Stimulated activated CD4-positive, alpha-beta T cell treated with anti-CD3 and anti-CD28 coated beads, Interleukin-1b, Interleukin-23, amount 100 ng/mL, for 24 hours (primary cell): ENCODE measurements at places on chromosomes 11 and 22.

- no peak for DNase-seq
These were observed 9.4 kb downstream of the CCDC188 start for GRCh38 chr22:20141186-20142077.

DNA sequence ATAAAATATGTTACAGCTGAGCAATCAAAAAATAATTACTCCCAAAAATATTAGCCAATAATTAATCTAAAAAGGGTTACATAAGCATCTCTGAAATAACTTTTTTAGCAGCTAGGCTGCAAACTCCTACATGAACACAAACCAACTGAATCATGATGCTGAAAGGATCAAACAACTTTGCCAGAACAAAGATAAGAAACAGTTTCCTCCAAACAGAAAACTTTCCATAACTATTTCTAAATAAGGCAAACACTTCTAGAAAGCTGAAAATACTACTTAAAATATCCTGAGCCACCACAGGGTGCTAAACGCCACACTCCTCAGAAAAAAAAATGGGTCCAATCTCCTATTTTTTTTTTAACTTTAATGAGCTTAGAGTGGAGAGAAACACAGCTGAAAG is 68.6 kb upstream of the ARHGAP32 start:
- DNase-seq: no peak

DNA sequence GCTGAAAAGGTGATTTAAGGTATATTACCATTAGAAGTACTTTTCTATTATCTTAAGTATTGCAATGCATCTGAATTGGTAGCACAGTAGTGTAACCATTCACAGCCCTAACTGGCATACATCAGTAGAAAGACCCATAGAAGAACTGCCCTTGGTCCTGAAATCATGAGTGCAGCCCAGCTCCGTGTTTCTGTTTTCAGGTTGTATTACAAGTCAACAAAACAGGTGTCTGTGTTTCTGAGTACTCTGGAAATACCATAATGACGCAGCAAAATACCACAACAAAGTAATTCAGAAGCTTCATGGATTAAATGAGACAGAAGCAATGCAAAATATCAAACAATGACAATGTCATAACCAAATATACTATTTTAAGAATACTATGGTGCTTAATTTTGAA is 226.3 kb downstream of the OPCML start:
- DNase-seq: no peak

DNA sequence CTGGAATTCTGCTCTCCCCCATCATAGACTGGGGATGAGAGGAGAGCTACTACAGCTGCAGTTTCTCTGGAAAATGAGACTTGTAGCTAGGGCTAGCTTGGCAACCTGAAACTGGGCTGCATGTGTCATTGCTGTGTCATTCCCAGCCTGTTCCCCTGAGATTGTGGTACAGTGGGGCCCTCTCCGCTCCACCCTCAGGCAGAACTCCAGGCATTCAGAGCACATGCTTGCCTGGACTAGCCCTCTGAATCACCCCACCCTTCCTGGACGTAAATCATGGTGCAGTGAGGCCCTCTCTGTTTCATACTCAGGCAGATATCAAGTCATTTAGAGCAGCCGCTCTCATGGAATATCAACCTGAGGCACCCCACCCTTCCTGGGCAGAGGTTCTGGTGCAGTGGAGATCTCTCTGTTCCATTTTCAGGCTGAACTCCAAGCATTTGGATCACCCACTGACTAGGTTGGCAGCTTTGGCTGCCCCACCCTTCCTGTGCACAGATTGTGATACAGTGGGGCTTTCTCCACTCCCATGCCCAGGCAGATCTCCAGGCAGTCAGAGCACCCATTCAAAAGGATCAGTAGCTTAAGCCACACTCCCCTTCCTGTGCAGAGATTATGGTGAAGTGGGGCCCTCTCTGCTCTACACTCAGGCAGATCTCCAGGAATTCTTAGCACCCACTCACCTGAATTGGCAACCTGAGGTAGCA is 274.4 kb downstream of the C11orf87 start:
- DNase-seq: no peak

DNA sequence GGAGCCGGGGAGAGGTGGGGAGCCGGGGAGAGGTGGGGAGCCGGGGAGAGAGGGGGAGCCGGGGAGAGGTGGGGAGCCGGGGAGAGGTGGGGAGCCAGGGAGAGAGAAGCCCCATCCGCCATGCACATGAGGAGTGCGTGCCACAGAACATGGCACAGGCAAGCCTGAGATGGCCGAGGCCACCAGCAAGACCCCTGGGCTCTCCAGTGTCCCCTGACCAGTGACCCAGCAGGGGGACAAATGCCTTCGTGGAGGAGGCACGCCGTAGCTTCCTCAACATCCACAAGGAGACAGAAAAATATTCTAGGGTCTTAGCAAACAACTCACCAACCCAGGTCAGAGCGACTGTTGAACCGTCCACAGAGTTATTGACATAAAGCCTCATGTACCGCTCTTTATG is 618.8 kb downstream of the TBC1D22A start:
- no peak for DNase-seq

DNA sequence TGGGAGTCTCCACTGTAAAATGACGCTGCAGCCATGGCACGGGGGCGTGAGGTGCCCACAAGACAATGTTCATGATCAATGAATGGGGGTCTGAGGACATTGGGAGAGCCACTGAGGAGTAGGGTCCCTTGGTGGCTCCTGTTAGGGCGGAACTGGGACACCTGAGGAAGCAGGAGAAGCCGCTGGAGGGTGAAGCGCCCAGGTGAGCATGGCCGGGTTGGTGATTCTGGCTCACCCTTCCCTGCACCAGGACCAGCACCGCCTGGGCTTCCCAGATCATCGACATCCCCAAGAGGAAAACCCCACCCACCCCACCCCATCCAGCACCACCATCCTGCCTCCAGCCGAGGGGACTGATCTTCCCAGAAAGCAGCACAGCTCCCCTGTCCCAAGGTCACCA is 30.6 kb downstream of the SHANK2 start:
- no peak for DNase-seq

DNA sequence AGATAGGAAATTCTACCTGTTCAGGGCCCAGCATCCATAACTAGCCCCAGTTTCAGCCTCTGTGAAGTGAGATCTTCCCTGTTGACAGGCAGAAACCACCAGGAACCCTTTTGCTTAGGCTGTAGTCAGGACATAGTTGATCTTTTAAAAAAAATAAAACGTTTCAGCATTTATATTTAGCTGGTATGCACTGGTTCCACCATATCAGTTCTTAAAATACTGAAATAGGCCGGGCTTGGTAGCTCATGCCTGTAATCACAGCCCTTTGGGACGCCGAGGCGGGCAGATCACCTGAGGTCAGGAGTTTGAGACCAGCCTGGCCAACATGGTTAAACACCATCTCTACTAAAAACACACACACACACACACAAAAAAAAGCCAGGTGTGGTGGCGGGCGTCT is 35.3 kb downstream of the GALNT18 start:
- DNase-seq: no peak

GRCh38 chr11:63804259-63804658 is 9.0 kb upstream of the SPINDOC start:
- DNase-seq: no peak

GRCh38 chr11:22930816-22931594 is 70.7 kb upstream of the CCDC179 start:
- no peak for DNase-seq

- DNase-seq: no peak
These were observed 198.8 kb upstream of the SEZ6L start for GRCh38 chr22:25970374-25970911.

- DNase-seq: no peak
These were observed 942.3 kb downstream of the BRD1 start for GRCh38 chr22:48885271-48885918.

DNA sequence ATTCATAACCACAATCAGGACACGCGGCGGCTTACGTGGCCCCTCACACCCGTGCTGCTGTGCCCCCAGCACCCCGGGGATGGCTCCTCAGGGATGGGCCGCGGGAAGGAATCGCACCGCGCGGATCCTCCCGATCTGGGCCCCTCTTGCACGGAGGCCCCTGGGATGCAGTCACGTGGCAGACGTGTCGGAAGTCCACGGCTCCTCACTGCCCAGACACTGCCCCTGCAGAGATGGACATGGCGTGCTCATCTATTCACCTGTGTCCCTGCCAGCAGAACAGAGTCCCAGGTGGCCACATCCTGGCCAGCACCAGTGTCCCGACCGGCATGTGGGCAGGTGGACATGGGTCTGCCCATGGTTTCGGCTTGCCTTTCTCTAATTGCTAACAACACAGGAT is 12.8 kb downstream of the MOB2 start:
- no peak for DNase-seq

DNA sequence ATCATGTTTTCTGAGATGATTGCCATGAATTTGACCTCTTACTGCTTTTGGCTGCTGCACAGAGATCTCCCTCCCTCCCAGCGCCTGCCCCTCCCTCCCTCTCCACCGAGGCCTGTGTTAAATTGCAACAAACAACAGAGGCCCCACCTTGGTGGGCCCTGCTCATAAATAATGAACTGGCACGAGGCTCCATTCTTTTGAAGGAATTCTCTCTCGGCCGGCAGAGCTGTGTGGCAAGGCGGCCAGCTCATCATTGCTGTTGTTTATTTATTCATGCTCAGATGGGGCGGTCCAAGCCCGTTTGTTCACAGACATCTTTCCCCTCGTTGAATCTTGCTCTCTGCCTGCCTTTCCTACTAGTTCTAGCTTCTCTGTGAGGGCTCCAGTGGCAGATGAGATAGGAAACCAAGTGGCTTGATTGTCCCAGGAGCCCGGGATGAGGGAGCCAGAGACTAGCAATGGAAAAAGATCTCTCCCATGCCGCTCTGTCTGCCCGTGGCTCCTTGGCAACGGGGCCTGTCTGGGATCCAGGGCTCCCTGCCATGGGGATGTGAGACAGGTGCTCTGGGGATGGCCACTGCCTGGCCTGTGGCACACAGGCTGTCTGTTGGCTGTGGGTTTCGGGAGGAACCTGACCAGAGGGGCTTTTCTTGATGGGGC is 192.6 kb downstream of the DSCAML1 start:
- no peak for DNase-seq

DNA sequence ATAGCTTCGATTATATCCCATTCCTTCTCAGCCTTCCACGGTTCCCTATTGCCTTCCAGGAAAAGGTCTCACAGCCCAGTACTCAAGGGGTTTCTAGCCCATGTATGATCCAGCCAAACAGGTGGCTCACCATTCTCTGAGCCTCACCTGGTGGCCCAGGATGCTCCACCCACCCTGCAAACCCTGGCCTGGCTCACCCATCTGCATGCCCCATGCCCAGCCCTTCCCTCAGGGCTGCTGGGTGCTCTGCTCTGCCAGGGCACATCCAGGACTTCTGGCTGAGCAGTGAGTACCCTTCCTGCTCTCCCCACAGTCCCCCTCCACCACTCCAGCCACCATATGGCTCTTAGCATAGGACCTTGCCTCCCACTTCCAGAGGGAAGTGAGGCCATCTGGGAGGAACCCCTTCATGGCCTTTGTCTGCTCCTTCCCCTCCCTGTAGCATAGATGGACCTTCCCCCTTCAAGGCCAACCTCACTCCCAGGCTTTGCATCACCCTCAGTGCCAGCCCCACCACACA is 5.8 kb upstream of the RCOR2 start:
- DNase-seq: no peak

DNA sequence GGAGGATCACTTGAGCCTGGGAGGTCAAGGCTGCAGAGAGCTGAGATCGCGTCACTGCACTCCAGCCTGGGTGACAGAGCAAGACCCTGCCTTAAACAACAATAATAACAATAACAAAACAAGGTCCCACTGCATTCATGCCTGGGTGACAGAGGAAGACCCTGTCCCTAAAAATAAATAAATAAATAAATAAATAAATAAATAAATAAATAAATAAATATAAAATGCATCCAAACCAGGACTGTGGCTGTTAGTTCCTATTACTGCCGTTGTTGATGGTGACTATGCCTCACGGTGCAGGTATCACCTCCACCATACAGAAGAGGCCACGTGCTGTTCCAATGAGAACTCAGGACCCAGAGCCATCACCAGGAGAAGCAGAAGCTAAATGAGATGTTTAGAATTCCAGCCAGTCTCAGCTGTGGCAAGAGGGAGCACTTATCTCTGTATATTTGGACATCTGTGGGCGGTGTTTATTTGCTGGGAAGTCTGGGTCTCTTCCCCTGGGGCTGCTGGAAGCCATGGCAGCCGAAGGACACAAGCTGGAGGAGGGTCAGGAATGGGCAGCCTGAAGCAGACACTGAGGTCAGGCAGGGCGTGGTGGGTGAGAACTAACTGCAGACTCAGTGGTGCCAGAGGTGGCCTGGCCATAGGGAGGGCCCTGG is 21.6 kb downstream of the C11orf86 start:
- DNase-seq: no peak

GRCh38 chr11:19844806-19845205 is 132.2 kb downstream of the NAV2 start:
- no peak for DNase-seq

GRCh38 chr11:107307991-107308390 is 149.6 kb downstream of the CWF19L2 start:
- no peak for DNase-seq

- no peak for DNase-seq
These were observed 20.7 kb upstream of the PICK1 start for GRCh38 chr22:38036392-38037062.

DNA sequence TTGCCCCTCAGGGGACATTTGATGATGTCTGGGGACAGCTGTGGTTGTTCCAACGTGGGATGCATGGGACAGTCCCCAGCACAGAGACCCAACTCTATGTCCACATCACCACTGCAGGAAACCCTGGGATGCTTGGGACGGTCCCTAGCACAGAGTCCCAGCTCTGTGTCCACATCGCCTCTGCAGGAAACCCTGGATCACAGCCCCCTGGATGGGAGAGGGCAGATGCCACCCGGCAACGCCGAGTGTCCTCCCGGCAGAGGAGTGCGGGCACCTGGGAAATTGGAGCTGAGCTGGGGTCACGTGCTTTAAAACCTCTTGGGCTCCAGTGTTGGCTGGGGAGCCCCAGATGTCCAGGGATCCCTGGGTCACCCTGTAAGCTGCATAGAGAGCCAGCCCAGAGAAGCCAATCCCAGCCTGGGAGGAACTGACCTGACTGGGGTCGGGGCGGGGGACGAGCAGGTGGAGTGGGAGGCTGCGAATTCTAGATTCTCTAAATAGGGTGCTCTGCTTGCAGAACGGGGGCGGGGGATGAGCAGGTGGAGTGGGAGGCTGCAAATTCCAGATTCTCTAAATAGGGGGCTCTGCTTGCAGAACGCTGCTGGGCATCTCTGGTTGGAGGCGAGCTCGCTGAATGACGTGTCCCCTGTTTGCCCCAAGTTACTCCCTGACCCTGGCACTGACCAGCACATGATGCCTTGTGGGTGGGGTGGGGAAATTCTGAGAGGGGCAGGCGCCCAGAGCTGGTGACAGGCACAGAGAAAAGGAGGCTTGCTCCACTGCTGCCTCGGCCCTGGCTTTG is 1197.8 kb downstream of the BRD1 start:
- DNase-seq: no peak
